ENCODE measurements at places on chromosomes 5 and 9.

DNA sequence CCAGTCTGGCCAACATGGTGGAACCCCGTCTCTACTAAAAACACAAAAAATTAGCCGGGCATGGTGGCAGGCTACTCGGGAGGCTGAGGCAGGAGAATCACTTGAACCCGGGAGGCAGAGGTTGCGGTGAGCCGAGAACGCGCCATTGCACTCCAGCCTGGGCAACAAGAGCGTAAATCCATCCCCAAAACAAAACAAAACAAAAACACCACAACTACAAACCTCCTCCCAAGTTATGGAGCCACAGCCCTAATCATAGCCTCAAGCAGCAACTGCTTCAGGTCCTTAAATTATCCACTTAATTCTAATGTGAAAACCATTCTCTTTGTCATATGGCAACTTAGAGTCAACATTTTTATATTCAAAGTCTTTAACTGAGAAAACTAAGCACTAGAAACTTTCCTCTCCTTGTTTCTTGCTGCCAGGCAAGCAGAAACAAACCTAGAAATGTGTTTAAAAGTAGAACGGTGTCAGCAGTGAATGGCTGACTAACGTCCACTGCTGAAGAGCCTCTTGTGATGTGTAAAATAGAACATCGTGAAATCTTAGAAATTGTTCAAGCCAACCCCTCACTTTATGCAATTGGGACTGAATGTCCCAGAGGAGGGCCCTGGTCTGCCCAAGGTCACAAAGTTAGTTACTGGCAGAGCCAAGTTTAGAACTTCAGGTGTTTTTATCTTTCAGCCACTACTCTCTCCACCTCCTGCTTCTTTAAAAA, 5.7 kb downstream of the TMEM245 start:
- DNase-seq, result no peak

GRCh38 chr5:3619579-3619978, 23.9 kb downstream of the IRX1 start:
- DNase-seq, result no peak

DNA sequence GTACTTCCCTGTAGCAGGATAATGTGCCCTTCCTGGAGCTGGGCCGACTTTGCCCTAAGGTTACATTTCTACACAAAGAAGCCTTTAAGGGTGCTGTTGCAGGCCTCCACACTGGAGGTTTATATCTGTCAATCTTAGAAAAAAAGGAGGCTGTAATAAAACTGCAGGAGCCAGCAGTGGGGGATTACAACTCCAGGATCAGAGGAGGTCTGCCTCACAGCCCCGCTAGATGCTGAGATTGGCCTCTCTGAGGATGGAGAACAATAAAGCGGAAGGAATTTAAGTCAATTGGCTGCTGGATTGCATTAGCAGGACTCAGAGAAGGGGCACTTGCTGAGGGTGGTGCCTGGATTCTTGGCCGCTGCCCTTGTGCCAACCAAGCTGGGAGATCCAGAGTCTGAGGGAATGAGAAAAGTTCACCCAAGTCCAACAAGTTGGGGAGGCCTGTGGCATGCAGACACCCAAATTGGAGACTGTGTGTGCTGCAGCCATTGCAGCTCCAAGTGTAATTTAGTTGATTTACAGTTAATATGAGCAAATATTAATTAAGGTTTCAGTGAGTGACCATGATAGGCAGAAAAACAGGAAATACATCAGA, 99.0 kb upstream of the SSBP2 start:
- DNase-seq, result no peak

- no peak for DNase-seq
Observed at GRCh38 chr9:114513055-114513958, 8.0 kb upstream of the WHRN start.

- no peak for DNase-seq
Observed at GRCh38 chr5:95083606-95084005, 201.3 kb downstream of the MCTP1 start.

GRCh38 chr9:86098824-86099700, at the start of gene GOLM1:
GOLM1 (minus strand) TSS chr9:86099558; CDS start chr9:86079320, 20,238 bp downstream.
- DNase-seq, result no peak

DNA sequence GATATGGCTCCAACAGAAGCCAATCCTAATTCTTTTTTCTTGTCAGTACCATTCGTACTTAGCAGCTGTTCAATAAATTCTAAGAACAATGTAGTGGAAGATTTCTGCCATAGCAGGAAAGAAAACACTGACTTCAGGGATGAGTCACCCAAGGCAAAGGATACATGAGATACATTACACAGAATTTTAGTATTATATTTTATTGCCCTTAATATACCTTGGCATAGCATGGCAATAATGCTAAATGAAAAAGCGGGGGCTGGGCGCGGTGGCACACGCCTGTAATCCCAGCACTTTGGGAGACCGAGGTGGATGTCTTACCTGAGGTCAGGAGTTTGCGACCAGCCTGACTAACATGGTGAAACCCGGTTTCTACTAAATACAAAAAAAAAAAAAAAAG, 619.1 kb upstream of the DAB2 start:
- DNase-seq, result no peak

GRCh38 chr9:93580654-93581380, 4.4 kb downstream of the PHF2 start:
- no peak for DNase-seq

DNA sequence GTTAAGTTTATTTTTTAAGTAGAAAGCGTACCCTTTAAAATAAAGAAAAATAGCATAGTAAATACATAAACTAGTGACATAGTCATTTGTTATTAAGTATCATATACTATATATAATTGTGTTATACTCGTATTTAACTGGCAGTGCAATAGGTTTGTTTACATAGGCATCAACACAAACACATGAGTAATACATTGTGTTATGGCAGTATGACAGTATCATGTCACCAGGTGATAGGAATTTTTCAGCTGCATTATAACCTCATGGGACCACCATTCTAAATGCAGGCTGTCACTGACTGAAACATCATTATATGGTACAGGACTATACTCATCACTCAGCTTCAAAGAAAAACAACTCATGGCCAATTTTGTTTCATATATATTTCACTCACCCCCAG, 8.4 kb upstream of the RIC1 start:
- DNase-seq, result no peak

DNA sequence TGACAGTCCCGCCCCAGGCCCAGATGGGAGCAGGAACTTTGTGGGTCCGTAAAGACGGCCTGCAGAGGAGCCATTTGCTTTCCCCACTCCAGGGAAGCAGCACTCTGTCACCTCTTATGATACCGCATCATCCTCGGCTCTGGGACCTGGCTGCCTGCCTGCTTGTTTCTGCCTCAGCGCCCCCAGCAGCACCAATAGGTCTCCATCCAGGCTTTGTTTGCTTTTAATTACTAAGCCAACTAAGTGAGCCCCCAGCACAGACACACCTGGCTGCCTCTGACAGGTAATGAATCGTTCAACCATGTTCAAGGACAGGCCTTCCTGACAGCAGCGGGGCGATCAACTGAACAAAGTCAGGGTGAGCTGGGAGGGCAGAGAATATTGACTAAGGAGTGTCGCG, 141.4 kb downstream of the C5orf15 start:
- DNase-seq, result no peak

- DNase-seq, result no peak
Observed at GRCh38 chr5:32095261-32095671, 78.9 kb downstream of the GOLPH3 start.

DNA sequence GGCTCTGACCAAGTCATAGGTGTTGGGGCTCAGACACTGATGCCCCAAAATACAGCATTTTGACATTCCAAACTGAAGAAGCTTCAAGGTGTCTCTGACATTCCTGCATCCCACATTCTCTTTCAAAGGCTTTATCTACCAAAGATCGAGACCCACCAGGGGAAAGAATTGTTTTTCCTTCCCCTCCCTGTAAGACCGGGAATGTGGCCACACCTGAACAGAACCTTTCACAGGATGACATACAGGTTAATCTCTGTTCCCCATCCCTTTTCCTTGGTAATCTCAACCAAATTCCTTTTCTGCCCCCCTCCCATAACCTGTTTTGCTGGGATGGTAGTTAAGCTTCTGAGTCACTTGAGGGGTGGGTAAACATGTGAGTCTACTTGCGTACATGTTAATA, 72.3 kb downstream of the IQGAP2 start:
- no peak for DNase-seq

DNA sequence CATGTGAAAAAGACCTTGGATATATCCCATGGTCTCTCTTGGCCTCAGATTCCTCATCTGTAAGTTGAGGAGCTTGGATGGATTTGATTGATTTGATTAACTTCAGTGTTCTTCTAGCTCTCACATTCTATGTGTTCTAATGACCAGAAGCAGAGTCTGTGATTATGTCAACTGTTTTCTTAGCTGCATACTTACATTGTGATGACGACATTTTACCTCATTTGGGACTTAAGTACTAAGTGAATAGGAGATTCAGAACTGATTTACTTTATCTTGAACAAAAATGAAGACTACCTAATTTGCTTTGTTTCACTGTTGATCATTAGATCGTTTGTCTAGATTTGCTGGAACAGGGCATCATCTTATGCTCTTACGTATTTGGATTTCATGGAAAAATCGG, 427.7 kb downstream of the SH3GL2 start:
- no peak for DNase-seq

- DNase-seq, result no peak
Observed at GRCh38 chr5:149421372-149421685, 42.2 kb upstream of the IL17B start.

DNA sequence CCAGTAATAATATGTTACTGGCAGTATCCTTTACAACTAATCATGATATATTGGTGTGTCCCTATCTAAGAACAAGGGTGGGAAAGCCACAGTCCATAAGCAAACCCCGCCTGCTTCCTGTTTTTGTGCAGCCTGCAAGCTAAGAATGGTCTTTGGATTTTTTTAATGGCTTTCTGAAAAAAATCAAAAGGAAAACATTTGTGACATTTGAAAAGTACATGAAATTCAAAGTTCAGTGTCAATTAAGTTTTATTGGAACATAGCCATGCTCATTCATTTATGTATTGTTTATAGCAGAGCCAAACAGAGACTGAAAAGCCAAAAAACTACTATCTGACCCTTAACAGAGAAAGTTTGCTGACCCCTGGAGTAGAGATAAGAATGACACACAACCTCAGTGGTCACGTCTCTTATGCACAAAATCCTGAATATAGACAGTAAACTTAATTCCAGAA, 12.8 kb upstream of the TMEM245 start:
- no peak for DNase-seq

DNA sequence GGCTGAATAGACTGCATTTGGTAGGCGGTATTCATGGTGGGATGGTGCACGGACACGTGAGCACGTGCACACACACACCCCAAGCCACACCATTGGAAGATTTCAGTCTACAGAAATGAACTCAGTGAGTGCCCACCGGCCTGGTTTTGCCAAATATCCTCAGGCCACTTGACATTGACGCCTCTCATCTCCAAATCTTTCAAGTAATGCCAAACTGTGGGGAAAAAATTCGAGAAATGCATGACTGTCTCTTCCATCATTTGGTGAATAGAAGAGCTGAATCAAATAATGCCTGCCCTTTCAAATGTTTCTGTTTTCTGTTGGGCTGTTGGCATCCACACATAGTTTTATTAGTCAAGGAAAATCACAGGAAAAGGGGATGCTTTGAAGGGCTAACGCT, 182.3 kb upstream of the EFNA5 start:
- DNase-seq, result no peak

Data from cortex of kidney (tissue), 1 donor.